ENCODE measurements at places on chromosomes 1 and 21. TPM values are rescaled to one million over a fixed set of nuclear protein-coding genes. Genes with fewer than 3 reads are reported as not detected.

IL19 gene
- total RNA-seq, result not detected

ERRFI1 gene
- total RNA-seq, result 29.2 TPM

S100A3 gene
- 0.79 TPM for total RNA-seq

SPATA21 gene
- under 0.01 TPM for total RNA-seq

TIMM17A gene
- total RNA-seq, result 80.7 TPM

NBPF10 gene
- 0.86 TPM for total RNA-seq

CD1B gene
- not detected for total RNA-seq

MX2 gene
- 0.13 TPM for total RNA-seq

FAM43B gene
- total RNA-seq, result not detected

ARTN gene
- 0.27 TPM for total RNA-seq

CELA2A gene
- total RNA-seq, result not detected

MPZ gene
- 1.3 TPM for total RNA-seq

CTSS gene
- 35.2 TPM for total RNA-seq

SLC2A5 gene
- total RNA-seq, result not detected

SLFNL1 gene
- 0.27 TPM for total RNA-seq
